ENCODE measurements at places on chromosomes 1 and 21.

GRCh38 chr21:32001390-32001789, 128.6 kb downstream of the HUNK start:
- no peak for DNase-seq

DNA sequence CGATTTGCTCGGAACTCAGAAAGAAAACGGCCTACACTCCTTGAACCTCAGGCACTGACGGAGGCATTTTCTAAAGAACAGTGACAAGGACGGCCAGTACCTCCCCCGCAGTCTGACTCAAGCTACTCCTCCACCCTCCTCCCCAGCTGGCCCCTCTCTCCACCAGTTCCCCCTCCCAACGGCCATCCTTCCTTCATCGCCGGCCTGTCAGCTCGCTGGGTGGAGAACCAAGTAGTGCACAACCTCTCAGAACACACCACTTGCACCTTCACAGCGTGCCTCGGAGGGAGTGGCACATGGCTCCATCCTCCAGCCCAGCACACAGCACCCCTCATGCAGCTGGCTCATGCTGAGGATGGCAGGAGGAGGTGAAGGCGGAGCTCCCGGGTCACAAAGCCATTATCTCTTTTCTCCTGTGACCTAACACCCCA, 58.8 kb downstream of the TOR1AIP2 start:
- DNase-seq: no peak

- DNase-seq: no peak
Observed at GRCh38 chr1:94259635-94260289, 22.4 kb upstream of the ARHGAP29 start.

GRCh38 chr1:64404202-64404601, 65.7 kb upstream of the CACHD1 start:
- DNase-seq: no peak

GRCh38 chr1:207803678-207804077, 51.8 kb downstream of the CD46 start:
- DNase-seq: no peak

DNA sequence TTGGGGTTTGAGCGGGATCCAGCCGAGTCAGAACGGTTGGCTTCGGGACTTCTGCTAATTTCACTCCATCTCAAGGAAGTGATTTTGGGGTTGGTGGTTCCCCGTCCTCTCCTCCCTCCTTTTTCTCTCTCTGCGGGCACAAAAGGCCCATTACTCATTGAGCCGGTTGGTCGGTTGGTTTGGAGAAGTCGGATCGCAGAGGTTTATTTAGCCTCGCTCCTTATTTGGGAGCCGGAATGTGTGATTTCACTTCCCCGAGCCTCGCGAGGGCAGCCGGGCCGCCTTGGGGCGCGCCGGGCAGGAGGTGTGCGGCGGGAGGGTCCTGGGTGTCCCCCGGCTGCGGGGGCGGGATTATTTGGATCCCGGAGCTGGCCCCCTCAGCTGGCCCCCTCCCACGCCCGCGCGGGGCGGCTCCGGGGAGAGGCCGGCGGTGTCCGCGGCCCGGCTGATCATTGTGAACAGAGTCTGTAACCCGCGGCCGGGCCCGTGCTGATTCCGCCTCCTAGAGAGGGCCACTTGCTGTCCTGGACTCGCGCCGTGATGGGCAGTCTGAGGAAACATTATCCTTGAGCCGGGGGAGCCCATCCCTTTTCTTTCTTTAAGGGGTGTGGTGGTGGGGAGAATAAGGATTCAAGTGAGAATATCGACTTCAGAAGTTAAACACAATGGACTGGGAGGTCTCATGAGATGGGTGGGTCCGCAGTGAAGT, 1.2 kb downstream of the MAPKAPK2 start:
- peak; percentile 67 for DNase-seq

DNA sequence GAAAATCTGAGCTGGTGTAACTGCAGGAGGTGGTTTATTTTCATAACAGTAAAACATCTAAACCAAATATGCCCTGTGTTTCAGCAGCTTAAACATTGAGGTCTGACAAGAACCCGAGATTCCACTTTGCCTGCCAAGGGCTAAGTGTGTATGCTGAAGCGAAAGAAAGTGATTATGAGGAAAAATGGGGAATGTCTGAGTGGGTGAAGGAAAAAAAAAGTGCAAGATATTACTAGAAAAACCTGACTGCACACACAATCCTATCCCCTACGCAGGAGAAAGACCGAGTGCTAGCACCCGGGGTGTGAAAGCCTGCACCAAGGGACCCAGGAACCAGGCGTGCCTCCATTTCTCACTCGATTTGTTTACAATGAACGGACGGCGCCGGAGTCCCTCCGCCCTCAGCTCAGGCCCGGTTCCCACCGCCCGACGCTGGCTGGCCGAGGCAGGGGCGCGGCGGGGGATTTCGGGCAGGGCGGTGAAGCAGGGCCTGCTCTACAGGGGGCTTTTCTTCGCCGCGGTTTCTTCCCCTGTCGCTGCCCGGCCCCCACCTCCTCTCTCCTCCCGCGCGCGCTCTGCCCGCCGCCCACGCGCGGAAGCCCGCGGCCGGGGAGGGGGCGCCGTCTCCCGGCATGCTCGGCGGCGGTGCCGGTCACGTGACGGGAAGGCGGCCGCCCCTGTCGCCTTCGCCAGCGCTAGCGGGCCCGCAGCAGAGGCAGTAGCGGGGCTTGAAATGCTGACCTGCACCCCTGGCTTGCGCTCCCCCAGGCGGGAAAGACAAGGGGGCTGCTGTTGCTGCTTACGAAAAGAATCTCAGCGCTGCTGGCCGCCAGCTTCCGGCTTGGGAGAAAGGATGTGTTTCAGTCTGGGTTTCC, 35.9 kb downstream of the ITPKB start:
- DNase-seq: peak; percentile 80

DNA sequence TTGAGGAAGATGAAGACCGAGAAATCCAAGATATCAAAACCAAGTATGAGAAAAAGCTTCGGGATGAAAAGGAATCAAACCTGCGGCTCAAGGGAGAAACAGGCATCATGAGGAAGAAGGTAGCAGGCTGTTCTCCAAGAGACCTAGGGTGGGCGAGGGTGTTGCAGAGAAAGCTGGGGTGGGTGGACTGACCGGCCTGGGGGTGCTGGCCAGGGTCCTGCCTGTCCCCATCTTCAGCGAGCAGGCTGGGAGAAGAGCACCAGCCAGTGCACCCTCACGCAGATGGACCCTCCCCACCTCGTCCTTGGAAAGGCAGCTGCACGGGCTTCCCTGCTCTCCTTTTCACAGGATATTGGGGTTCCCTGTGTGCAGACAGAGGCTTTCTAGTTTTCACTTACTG, 46.9 kb upstream of the TMEM125 start:
- no peak for DNase-seq

DNA sequence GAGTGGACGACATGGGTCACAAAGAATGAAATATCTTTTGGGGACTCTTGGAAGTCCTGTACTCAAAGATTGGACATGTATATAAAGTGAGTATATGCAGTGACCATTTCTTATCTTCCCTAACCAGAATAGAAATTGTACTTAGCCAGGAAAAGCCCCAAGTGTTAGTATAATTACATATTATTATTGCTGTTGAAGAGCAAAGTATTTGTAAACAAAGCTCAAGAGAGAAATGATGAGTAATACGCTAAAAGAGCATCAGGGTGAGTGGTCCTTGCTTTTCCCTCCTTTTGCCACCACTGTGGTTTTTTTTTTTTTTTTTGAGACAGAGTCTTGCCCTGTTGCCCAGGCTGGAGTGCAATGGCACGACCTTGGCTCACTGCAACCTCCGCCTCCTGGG, 6.4 kb upstream of the CGN start:
- DNase-seq: no peak

DNA sequence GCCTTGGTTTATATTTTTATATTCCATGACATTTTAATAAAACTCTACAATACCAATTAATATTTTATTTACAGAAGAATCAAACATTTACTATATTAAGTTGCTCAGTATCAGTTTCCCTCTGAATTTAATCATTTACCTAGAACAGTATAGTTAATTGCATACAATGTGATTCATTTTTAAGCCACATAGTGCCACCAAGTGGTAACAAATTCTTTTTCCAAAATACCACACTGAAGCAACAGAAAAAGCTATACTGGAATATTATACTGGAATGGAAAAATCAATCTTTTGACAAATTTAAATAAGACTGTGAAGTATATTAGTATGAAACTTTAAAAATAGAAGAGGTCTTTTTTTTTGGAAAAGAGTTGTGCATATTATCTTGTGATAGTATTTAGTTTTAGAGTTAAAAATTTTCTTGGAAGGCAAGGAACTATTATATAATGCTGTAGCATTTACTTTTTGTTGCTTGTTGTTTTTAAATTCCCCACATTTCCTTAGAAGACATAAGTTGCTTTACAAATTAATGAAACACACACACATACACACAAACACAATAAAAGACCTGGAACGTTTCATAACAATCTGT, 57.3 kb downstream of the ZNF644 start:
- peak; percentile 24 for DNase-seq

DNA sequence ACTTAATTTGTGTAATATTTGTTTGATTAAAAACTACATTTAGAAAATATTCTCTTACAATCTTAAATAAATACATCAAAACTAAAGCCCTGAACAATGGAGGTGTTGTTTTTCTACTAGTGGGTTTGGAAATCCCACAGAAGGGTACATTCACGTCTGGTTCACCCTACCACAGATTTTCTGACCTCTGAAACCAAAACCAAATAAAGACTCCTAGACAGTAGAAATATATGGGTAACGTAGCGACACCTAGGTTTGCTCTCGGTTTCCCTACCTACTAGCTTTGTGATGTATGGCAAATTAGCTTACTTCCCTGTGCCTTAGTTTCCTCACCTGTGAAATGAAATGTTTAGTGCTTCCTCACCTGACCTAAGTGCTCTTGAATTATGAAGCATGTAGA, 312.6 kb downstream of the DPYD start:
- DNase-seq: no peak

DNA sequence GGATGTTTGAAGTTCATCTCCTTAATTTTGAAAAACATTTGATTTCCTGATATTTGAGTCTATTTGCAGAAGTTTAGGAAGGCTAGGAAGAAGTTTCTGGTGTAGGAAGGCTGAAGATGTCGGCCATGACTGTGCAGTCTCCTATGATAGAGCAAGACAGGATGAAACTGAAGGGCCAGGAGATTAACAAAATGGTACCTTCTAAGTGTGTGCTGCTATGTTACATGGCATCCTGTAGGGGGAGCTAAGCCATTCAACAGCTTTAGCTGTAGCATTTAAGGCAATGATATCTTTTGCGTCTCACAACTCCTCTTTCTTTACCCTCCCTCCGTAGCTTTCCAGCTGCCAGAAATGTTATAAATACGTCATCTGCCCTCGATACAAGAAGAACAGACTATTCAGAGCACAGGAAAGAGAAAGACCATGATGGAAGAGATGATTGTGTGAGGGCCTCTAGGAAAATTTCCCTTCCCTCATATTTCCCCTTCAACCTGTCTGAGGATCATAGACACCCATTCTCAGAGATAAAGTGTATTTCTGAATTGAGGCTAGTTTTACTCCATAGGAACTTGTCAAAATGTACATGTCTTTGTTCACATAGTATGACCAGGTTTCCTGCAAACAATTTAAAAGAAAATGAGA, 61.1 kb downstream of the XCL1 start:
- DNase-seq: no peak

DNA sequence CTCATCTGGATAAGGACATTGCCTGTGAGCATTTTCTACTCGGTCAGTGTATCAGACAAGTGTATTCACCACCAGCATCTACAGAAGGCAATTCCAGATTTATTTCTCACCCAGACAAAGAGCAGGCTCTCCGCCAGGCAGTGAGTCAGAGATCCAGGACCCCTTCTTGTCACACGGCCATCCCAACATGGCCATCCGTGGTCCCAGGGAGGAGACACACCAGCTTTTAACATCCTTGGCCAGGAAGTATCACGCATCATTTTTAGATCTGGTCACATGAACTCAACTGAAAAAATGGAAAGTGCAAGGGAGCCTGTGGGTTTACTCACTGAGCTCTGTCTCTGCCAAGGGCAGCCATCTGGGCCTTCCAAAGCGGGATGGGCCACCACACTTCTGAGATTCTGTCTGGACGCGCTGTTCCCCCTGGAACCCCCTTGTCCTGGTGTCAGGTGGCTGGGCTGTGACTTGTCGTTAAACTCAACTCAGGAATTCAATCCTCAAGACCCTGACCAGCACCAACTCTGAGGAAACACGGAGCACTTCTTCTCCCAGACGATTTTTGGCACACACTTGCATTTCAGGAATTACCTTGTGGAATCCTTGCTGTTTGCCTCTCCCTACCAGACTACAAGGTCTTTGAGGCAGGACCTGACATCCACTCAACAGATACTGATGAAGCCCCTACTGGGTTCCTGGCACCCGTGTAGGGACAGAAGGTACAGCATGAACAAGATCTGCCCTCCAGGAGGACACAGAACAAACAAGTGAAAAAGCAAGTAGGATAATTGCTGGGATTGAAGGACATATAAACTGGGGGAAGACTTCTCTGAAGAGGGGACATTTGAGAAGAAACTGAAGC, 21.6 kb upstream of the CCSAP start:
- DNase-seq: no peak

GRCh38 chr1:41494351-41495209, 10.1 kb upstream of the EDN2 start:
- no peak for DNase-seq

DNA sequence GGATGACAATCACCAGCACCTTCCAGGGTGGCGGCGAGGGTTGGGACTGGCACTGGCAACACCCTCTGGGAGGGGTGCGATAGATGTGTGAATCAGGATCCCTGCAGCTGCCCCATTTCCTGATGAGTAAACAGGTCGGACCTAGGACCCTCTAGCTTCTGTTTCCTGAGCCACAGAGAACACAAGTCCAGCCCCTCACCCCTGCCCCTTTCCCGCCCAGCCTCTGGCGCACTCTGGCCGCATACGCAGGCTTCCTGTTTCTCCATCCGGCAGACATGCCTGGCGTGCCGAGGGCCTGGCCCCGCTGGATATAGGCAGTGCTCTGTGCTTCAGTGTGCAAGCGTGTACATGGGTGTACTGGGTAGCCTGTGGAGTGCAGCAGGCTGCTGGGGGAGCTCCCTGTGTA, 4.6 kb downstream of the PEAR1 start:
- no peak for DNase-seq

DNA sequence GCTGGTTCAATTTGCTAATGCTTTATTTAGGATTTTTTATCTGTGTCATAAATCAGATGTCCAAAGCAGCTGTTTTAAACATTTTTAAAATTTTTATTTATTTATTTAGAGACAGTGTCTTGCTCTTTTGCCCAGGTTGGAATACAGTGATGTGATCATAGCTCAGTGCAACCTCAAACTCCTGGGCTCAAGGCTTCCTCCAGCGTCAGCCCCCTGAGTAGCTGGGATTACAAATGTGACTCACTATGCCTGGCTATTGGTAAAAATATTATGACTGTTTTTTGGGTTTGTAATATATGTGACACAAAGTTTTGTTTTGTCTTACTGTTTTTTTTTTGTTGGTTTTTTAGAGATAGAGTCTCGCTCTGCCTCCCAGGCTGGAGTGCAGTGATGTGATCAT, 11.8 kb downstream of the ZBED6 start:
- DNase-seq: no peak

DNA sequence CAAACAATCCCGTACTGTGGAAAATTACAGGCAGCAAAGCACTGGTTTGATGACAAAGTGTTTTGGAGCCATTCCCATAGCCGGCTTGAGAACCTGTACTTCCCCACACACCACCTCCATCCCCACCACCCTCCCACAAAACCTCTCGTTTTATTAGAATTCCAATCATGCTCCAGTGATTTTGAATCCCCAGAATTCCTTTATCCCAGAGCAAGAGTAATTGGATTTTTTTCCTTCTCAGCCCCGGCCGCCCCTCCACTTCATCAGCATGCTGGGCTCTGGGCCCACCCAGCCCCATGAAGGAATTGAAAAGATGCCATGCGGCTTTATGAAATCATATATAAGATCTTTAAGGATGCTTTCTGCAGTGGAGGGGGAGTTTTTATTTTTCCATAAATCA, 136.6 kb downstream of the OMA1 start:
- DNase-seq: no peak

GRCh38 chr1:228866468-228866867, 131.2 kb downstream of the RHOU start:
- no peak for DNase-seq
